ENCODE measurements at places on chromosomes 1 and 21.
A peak's percentile ranks its signal among the peaks of the same experiment; 100 is the strongest.

- DNase-seq: no peak
Observed at GRCh38 chr1:9193233-9193625, 41.3 kb upstream of the H6PD start.

- no peak for DNase-seq
Observed at GRCh38 chr21:16116798-16117197, 387.0 kb downstream of the USP25 start.

GRCh38 chr1:153122831-153123421, 9.6 kb upstream of the SPRR2F start:
- DNase-seq: peak; percentile 49

DNA sequence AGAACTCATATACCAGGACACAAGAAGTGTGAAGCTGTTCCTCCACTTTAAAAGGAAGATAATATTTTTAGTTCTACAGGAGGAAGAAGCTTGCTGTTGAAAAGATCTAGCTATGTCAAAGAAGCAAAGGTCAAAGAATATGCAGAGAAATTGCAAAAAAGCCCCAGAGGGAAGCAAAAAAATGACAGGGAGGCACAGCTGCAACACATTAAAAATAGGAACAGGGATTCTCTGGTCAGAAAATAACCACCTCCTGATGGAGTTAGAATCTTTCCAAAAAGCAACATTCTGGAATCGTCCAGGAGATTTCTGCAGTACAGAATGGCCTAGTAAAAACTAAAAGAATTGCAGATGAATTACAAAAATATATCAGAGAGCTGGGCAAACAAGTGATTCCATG, 238.9 kb upstream of the PRMT6 start:
- no peak for DNase-seq

GRCh38 chr1:174680101-174680500, 232.3 kb downstream of the GPR52 start:
- no peak for DNase-seq

DNA sequence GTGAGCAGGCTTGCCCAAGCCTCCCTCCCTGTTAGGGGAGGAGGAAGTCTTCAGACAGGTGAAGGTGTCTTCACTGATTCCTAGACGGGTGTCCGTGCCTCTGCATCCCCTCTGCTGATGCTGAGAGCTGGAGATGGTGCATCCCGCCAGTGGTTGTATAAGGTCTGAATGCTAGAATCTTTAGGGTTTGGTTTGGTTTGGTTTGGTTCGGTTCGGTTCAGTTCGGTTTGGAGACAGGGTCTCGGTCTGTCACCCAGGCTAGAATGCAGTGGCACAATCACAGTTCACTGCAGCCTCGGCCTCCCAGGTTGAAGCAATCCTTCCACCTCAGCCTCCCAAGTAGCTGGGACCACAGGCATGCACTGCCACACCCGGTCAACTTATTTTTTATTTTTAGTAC, 153.6 kb downstream of the PGBD5 start:
- no peak for DNase-seq

- DNase-seq: no peak
Observed at GRCh38 chr1:183993132-183993531, 44.4 kb downstream of the COLGALT2 start.

- no peak for DNase-seq
Observed at GRCh38 chr1:96962751-96963211, 241.2 kb downstream of the PTBP2 start.

GRCh38 chr1:226549937-226550671, 1.5 kb downstream of the STUM start:
- no peak for DNase-seq

GRCh38 chr1:168319691-168320090, 39.0 kb downstream of the TBX19 start:
- DNase-seq: no peak

GRCh38 chr1:227299688-227300087, 18.6 kb downstream of the CDC42BPA start:
- no peak for DNase-seq

DNA sequence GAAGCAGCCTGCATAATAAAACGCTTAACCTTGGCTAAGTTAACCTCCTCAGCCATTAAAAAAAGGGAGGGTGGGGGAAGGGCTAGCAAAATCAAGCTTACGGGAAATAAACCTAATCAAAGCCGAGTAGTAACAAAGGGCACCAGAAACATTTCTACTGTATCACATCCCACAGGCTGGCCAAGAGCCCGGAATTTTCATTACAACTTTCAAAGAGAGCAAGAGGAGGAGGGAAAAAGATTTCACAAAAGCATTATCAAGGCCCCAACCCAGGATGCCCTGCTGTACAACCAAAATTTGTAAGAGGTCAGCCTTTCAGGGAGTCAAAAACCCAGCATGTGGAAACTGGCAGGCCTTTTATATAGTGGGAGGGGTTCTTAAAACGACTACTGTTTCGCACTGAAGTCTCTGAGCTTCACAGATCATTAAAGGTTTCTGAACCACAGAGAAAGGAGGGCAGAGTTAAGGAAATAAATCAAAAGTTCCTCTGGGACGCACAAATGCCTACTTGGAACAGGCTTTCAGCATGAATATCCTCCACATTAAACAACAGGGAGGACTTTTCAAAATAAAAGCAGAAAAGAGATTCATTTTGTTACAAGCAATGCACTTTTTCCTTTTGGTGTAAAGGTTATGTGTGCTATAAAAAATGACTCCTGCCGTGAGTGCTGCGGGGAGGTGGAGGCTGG, 90.4 kb downstream of the SLC45A1 start:
- DNase-seq: no peak

GRCh38 chr1:148362626-148363438, 120.3 kb downstream of the PPIAL4G start:
- no peak for DNase-seq

- DNase-seq: no peak
Observed at GRCh38 chr1:155983191-155984024, 5.1 kb upstream of the ARHGEF2 start.

GRCh38 chr1:218498056-218498938, 153.2 kb downstream of the TGFB2 start:
- DNase-seq: no peak

DNA sequence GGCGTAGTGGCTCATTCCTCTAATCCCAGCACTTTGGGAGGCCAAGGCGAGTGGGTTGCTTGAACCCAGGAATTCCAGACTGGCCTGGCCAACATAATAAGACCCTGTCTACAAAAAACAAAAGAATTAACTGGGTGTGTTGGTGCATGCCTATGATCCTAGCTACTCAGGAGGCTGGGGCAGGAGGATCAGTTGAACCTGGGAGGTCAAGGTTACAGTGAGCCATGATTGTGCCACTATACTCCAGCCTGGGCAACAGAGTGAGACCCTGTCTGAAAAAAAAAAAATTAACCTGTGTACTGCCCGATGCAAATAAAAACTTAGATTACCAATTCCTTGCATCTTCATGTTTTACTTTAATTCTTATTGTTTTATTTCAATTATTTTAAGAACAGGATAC, 193.2 kb downstream of the PATJ start:
- no peak for DNase-seq

GRCh38 chr1:107622966-107623365, 342.0 kb downstream of the VAV3 start:
- no peak for DNase-seq

- no peak for DNase-seq
Observed at GRCh38 chr1:108897865-108898720, 21.3 kb downstream of the GPSM2 start.

GRCh38 chr1:155976913-155977689, 1.2 kb downstream of the ARHGEF2 start:
- no peak for DNase-seq

GRCh38 chr1:173333581-173333980, 126.5 kb upstream of the TNFSF4 start:
- DNase-seq: no peak

DNA sequence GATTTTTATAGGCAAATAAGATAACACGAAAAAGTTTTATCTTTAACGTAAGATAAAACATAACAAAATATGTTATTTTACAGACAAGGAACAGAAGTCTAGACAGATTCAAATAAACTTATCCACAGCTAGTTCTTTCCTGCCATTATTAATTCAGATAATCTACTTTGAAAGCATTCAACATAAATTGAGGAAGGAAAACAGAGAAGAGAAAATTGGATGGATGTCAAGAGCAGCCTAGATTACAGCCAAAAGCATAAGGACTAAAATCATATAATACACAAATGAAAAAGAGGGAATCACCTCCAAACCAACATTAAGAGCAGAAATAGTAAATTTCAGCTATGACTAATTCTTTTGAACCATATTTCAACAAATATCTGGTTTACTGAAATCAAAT, 15.5 kb downstream of the TRIM33 start:
- no peak for DNase-seq

GRCh38 chr21:42148584-42148983, 70.4 kb upstream of the ABCG1 start:
- DNase-seq: no peak

DNA sequence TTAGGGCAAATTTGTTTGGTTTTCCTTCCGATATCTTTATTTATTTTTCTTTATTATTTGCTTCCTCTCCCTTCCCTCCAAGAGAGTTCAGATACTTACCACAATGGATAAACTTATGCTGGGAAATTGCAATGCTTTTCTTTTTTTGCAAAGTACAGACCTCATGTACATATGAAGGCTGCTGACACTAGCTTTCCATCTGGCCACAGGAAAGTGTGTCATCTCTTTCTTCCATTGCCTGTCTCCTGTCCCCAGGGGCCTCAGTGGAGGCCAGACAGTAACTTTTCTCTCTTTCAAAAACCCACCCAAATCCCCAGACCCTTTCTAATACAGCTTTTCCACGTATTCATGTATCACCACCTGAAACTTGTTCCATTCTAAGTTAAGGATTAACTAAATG, 73.9 kb downstream of the ST6GALNAC3 start:
- no peak for DNase-seq

DNA sequence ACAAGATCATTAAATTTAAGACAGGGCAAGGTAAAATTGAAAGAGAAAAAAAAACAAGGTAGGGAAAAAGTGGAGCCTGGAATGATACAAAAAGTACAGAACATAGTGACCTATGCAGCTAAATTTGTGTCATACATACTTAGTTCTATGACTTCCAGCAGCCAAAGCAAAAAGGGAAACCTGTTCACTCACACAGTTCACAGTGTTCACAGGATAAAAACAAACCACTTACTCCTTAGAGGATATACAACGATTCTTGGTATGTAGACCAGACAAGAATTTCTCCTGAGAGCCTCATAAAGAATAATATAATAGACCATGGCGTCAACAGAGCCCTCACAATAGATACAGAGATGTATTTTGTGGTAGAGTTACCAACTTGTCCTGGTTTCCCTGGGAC, 27.5 kb downstream of the COA7 start:
- no peak for DNase-seq

- no peak for DNase-seq
Observed at GRCh38 chr1:226627050-226627755, 78.6 kb downstream of the STUM start.

DNA sequence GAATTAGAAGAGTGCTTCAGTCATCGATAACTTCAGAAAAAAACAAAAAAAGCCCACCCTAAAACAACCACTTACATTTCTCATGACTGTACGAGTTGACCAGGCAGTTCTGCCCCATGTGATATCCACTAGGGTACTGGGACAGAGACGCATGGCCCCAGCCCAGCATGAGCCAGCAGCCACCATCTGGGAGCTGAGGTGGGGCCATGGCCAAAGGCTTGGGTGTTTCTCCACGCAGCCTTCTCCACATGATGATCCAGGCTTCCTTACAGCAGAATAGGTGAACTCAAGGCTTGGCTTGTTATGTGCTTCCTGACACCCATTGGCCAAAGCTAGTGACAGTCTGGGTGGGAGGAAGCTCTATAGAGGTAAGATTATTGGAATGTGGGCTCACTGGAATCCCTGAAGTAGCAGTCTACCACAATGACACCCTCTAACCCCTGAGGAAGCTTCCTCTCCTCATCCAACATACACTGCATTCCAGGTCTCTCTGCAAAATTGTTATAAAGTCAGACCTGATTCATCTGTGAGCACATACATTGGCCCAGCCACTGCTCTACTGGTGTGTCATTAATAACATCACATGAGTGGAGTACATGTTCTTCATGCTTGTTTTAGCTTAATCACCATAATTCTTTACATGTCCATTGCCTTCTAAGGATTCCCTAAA, 66.3 kb upstream of the NTPCR start:
- DNase-seq: no peak
